ENCODE measurements at places on chromosomes 11 and 22. TPM values are rescaled to one million over a fixed set of nuclear protein-coding genes. Genes with fewer than 3 reads are reported as not detected.

The RASSF10 gene
- total RNA-seq = not detected

- ATAC-seq = no peak
- H3K4me1 ChIP-seq = no peaks in the 10 kb centered on the region
- peaks cover 3% of the 10 kb centered on the region for H3K27me3 ChIP-seq
- no peaks in the 10 kb centered on the region for H3K36me3 ChIP-seq
- H3K27ac ChIP-seq = no peak overlapping the region
- no peak overlapping the region for H3K4me3 ChIP-seq
These were observed 31.6 kb upstream of the ARHGAP32 start for GRCh38 chr11:129223701-129224149.

The C22orf31 gene
- total RNA-seq = not detected

- no peak overlapping the region for H3K4me3 ChIP-seq
- ATAC-seq = no peak
- H3K4me1 ChIP-seq = no peaks in the 10 kb centered on the region
- H3K27me3 ChIP-seq = no peaks in the 10 kb centered on the region
- no peak overlapping the region for H3K27ac ChIP-seq
These were observed 62.8 kb downstream of the PPFIA1 start for GRCh38 chr11:70333261-70333660.

DNA sequence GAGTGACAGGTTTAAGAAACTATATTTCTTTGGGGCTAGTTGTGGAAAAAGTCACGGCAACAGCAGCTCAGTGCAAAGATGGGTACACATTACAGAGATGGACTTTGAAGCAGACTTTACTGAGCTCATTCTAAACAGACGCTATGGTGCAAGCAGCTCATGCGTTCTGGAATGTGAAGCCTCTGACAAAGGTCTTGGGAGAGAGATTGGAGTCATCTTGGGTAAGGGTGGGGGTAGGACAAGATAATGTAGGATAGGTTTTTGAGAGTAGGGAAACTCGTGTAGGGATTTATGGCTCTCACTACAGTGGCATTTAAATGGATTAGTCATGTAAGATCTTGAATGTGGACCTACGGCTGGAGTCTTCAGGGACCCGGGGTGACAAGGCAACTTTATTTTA is 36.2 kb upstream of the CLMP start:
- peaks cover 8% of the 10 kb centered on the region for H3K27me3 ChIP-seq
- no peak overlapping the region for H3K27ac ChIP-seq
- no peak overlapping the region for H3K4me3 ChIP-seq
- ATAC-seq = no peak
- H3K4me1 ChIP-seq = peaks cover 13% of the 10 kb centered on the region

GRCh38 chr22:22717664-22718063 is 73.2 kb downstream of the GGTLC2 start:
- ATAC-seq = no peak
- peaks cover 5% of the 10 kb centered on the region for H3K4me1 ChIP-seq
- peak overlapping the region; percentile 41 for H3K27ac ChIP-seq
- no peaks in the 10 kb centered on the region for H3K36me3 ChIP-seq
- H3K27me3 ChIP-seq = peaks cover 12% of the 10 kb centered on the region

DNA sequence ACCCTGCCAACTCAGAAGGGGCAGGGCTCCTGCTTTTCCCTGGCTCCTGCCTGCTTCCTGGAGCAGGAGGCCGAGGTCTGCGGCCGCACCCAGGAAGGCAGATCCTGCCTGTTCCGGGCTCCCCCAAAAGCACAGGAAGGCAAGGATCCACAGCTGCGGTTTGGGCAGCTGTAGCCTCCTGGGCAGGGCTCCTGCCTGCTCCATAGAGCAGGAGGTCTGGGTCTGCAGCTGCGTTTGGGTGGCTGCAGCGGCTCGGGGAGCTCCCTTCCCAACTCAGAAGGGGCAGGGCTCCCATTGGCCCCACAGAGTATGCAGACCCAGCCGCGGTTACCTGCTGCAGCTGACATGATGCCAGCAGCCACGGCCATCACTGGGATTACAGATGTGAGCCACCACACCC is 5.5 kb downstream of the UPK2 start:
- no peaks in the 10 kb centered on the region for H3K27me3 ChIP-seq
- no peak overlapping the region for H3K4me3 ChIP-seq
- H3K36me3 ChIP-seq = no peaks in the 10 kb centered on the region
- H3K27ac ChIP-seq = no peak overlapping the region

DNA sequence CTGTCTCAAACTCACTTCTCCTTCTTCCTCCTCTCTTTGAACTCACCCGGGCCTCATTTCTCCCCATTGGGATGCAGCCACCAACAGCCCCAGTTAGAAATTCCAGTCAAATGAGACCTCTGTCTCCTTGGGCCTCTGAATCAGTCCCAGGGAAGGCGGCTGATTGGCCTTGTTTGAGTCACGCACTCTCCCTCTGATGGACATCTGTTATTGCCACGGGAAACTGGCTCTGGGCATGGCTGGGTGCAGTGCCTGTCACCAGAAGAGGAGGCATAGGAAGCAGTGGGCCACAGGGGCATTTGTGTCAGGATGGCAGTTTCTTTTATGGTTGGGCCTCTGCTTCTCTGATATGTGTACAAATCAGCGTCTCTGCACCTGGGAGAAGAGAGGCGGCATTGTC is 9.6 kb upstream of the WNT11 start:
- no peak for ATAC-seq
- H3K4me3 ChIP-seq = no peak overlapping the region

DNA sequence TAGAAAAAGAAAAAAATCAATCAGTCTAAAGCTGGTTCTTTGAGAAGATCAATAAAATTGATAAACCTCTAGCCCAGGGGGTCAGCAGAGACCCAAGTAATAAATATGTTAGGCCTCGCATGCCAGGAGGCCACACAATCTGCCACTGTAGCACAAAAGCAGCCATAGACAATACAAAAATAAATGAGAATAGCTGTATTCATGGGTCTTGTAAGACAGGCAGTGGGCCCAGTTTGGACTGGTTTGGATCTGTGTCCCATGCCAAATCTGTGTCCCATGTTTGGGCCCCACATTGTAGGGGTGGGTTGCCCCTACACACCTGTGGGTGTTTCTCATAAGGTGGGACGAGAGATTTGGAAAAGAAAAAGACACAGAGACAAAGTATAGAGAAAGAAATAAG is 6.6 kb upstream of the PLAAT4 start:
- H3K36me3 ChIP-seq = no peaks in the 10 kb centered on the region
- peak overlapping the region; percentile 58 for H3K27ac ChIP-seq

The GRM5 gene
- total RNA-seq = not detected

The C11orf86 gene
- total RNA-seq = not detected

- ATAC-seq = peak; percentile 25
- H3K36me3 ChIP-seq = peaks cover 18% of the 10 kb centered on the region
- H3K27me3 ChIP-seq = no peaks in the 10 kb centered on the region
- peak overlapping the region; percentile 0 for H3K4me3 ChIP-seq
- H3K27ac ChIP-seq = no peak overlapping the region
- peaks cover 61% of the 10 kb centered on the region for H3K4me1 ChIP-seq
These were observed 5.6 kb downstream of the MAPK1 start for GRCh38 chr22:21861851-21862250.

DNA sequence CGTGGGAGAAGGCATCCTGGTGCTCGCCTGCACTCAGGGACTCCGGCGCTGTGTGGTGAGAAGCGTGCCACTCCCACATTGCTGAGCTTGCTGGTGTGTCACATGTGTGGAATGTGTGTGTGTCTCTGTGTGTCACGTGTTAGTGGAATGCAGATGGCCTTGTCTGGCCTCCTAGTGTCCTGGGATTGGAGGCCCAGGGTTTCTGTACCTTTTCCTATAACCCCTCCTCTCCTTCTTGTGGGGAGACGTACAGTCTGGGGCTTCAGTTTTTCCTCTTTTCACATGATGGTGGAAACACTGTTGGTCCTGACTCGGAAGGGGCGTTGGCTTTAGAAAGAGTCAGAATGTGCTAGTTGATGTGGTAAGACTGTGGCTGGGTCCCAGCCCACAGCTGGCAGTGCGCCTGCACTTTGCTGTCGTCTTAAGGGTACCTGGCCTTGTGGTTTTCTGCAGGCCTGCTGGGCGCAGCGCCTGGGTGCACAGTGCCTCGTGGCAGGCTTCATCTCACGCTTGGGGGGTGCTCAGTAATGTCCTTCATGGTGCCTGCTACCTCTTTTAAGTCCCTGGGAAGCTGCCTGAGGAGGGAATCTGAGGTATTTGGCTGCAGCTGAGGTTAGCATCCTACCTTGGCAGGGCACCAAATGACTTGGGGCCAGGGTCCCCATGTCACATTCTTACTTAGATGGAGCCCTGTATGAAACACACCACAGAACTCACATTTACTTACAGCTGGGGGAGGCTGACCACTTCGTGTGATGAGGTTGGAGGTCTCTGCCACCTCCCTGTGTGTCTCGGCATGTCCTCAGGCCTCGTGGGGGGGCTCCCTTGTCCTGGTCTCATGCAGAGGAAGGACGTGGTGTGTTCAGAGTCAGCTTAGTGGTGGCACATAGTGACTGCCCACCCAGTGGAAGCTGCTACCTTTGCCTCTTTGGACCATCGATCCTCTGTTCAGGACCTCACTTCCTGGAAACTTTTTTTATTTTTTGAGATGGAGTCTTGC is 61.9 kb downstream of the MED15 start:
- no peaks in the 10 kb centered on the region for H3K27me3 ChIP-seq
- peak; percentile 81 for ATAC-seq
- H3K27ac ChIP-seq = peak overlapping the region; percentile 59
- peaks cover 99% of the 10 kb centered on the region for H3K36me3 ChIP-seq

The CTSW gene
- total RNA-seq = 5.4 TPM

The CNIH2 gene
- total RNA-seq = 5.0 TPM

DNA sequence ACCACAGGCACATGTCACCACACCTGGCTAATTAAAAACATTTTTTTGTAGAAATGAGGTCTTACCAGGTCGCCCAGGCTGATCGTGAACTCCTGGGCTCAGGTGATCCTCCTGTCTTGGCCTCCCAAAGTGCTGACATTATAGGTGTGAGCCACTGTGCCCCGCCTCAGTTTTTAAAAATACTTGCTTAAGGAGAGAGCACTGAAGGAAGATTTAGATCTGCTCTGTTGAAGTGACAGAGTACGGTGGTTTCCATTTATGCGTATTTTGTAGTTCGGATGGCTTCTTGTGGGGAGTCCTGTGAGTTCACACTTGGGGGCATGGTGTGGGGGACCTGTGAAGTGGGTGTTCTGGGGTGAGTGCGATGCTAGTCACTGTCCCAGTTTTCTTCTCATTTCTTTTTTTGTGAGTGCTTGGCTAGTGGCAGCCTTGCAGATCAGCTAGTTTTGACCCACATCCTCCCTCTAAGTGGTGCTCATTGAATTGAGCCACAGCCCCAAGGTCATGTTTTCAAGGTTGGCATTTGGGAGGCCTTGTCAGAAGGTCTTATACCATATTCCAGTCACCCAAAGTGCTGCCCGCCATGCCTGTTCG is 31.5 kb downstream of the PTPRJ start:
- peaks cover 54% of the 10 kb centered on the region for H3K4me1 ChIP-seq
- H3K27ac ChIP-seq = peak overlapping the region; percentile 96
- H3K36me3 ChIP-seq = peaks cover 31% of the 10 kb centered on the region
- no peaks in the 10 kb centered on the region for H3K27me3 ChIP-seq

The SPCS2 gene
- total RNA-seq = 143 TPM

GRCh38 chr11:71931245-71931602 is 2.4 kb downstream of the RNF121 start:
- no peaks in the 10 kb centered on the region for H3K27me3 ChIP-seq
- H3K36me3 ChIP-seq = peaks cover 28% of the 10 kb centered on the region
- peak; percentile 8 for ATAC-seq
- H3K4me1 ChIP-seq = peaks cover 31% of the 10 kb centered on the region

- H3K36me3 ChIP-seq = no peaks in the 10 kb centered on the region
- ATAC-seq = no peak
- H3K27me3 ChIP-seq = peaks cover under 1% of the 10 kb centered on the region
- no peaks in the 10 kb centered on the region for H3K4me1 ChIP-seq
- no peak overlapping the region for H3K4me3 ChIP-seq
- H3K27ac ChIP-seq = no peak overlapping the region
These were observed 2.7 kb downstream of the OR51T1 start for GRCh38 chr11:4884361-4884760.

GRCh38 chr11:106421676-106422292 is 344.3 kb downstream of the AASDHPPT start:
- no peaks in the 10 kb centered on the region for H3K4me1 ChIP-seq
- H3K4me3 ChIP-seq = no peak overlapping the region
- ATAC-seq = no peak
- no peaks in the 10 kb centered on the region for H3K27me3 ChIP-seq
- H3K27ac ChIP-seq = no peak overlapping the region

DNA sequence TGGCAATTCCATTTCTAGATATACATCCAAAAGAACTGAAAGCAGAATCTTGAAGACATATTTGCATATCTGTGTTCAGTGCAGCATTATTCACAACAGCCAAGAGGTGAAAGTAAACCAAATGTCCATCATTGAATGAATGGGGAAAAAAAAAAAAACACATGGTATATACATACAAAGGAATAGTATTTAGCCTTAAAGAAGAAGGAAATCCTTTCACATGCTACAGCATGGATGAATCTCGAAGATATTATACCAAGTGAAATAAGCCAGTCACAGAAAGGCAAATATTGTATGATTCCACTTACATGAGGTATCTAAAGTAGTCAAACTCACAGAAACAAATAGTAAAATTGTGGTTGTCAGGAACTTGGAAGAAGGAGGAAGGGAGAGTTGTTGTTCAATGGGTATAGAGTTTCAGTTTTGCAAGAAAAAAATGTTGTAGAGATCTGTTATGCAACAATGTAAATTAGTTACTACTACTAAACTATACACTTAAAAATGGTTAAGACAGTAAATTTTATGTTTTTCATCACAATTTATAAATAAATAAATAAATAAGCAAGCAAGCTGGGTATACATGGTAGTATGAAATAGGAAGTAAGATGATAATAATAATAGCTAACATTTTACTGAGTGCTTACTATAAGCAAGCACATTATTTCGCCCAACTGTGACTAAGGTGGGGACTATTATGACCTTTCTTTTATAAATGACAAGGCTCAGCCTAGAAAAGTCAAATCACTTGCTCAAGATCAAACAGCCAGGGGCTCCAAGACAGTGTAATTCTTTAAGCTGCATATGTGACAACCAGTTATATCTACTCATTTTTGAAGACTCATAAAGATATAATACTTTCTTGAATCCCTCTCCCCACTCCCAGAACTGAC is 50.0 kb downstream of the FAM168A start:
- no peak for ATAC-seq
- H3K27ac ChIP-seq = no peak overlapping the region
- no peaks in the 10 kb centered on the region for H3K36me3 ChIP-seq
- peaks cover 8% of the 10 kb centered on the region for H3K4me1 ChIP-seq
- H3K4me3 ChIP-seq = no peak overlapping the region

- ATAC-seq = no peak
- no peaks in the 10 kb centered on the region for H3K27me3 ChIP-seq
- H3K36me3 ChIP-seq = peaks cover 95% of the 10 kb centered on the region
These were observed 13.8 kb upstream of the MTFP1 start for GRCh38 chr22:30411780-30412179.
